ENCODE measurements at places on chromosomes 3 and 15.
A peak's percentile ranks its signal among the peaks of the same experiment; 100 is the strongest.

DNA sequence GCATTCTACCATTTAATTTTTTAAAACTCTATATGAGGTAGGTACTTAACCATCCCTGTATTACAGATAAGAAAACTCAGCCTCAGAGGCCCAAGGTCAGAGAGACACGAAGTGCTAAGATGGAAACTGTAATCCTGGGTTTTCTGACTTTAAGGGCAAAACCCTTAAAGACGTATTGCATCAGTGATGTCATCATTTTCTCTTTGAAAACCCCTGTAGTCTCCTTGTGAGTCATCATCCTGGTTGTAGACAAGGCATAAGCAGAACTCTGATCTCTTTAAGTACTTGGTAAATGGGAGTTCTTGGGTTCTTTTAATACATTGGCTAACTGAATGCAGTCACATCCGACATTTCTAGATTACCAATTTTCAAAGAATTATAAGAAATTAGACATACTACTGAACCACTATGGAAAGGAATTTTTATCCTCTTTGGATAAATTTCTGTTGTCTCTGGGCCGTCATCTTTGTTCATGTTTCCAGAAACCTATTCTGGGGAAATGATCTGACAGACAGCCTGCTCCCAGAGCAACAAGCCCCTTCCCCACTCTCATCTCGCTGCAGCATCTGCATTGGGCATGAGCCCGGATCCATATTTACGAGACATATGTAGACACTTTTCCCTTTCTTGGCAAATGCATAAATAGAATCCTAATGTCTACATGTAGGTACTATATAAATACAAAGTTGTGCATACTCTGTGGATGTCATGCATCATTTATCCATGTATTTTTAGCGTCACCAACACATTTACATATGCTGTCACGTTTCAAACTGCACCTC, 48.7 kb upstream of the MDFIC2 start:
- DNase-seq: peak; percentile 37

- DNase-seq: no peak
These were observed 421.2 kb downstream of the OCA2 start for GRCh38 chr15:27677951-27678350.

- DNase-seq: no peak
These were observed 30.1 kb upstream of the TFRC start for GRCh38 chr3:196111939-196112386.

- DNase-seq: no peak
These were observed 243.3 kb downstream of the FAM43A start for GRCh38 chr3:194928831-194929577.

DNA sequence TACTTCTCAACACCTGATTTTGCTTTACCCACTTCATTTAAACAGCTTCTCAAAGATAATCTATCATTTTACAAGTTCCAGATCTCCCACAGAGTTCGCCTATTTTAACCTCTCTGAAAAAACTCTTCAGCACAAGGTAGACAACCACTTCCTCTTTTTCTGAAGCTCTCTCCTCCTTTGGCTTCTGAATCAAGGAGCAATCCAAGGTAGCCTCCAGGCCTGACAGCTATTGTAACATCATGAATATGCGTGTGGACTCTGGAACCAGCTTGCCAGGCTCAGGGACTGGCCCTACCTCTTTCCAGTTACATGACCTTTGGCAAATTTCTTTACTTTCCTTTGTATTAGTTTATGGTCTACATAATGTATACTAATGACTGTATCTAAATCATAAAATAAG, 405.9 kb upstream of the ZNF385D start:
- no peak for DNase-seq

DNA sequence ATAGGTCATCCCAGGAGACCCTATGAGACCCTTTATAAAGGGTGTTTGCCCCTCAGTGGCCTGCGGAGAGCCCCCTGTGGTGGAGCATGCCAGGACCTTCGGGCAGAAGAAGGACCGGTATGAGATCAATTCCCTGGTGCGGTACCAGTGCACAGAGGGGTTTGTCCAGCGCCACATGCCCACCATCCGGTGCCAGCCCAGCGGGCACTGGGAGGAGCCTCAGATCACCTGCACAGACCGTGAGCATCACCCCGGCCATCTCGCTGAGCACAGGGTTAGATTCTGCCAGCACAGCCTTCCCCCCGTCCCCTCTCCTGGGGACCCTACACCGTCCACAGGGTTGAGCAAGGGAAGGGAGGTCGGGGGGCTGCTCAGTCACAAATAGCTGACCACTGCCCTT, 21.6 kb downstream of the HAPLN3 start:
- no peak for DNase-seq

Measured in H4 (cell line).